ENCODE measurements at places on chromosomes 5 and 9.

DNA sequence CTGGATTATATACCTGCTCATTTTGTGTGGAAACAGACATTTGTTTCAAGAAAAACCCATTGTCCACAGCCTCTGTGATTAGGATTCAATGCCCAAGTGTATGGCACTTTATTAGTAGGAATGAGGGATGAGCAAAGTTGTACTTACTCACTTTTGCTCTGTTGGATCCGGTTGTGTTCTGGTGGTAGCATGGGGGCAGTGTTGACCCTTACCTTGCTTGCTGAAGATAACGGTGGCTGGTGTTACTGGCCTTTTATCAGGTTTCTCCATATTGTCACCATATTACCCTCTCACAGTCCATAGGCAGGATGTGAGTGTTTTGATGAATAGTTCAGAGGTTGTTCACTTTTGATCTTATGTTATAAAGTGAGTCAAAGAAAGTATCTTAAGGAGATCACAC is 42.7 kb upstream of the NUDT12 start:
- H3K27me3 ChIP-seq, result no peaks in the 10 kb centered on the region
- no peak for DNase-seq
- no peak overlapping the region for H3K4me3 ChIP-seq
- no peak overlapping the region for H3K27ac ChIP-seq
- no peaks in the 10 kb centered on the region for H3K4me1 ChIP-seq

DNA sequence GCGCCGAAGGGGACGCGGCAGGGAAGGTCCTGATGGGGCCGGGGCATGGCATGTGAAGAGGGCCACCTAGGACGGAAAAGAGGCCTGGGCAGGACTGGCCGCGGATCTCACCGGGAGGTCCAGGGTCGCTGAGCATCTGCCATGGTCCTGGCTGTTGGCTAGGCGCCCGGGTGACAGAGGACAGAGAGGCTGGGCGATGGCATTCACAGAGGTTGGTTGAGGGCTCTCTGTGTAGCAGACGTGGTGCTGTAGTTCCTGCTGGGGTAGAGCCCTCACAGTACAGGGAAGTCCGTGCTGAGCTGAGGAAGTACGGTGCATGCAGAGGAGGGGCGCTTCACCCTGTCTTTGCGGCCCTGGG is 427 bp downstream of the PCYOX1L start:
- H3K27me3 ChIP-seq, result no peaks in the 10 kb centered on the region
- DNase-seq, result peak; percentile 35
- peaks cover 47% of the 10 kb centered on the region for H3K36me3 ChIP-seq
- H3K4me3 ChIP-seq, result peak overlapping the region; percentile 84
- no peak overlapping the region for H3K27ac ChIP-seq

GRCh38 chr9:105243015-105243686 is 1.3 kb upstream of the SLC44A1 start:
- H3K27ac ChIP-seq, result no peak overlapping the region
- no peak for DNase-seq
- H3K36me3 ChIP-seq, result peaks cover 24% of the 10 kb centered on the region
- H3K27me3 ChIP-seq, result no peaks in the 10 kb centered on the region

DNA sequence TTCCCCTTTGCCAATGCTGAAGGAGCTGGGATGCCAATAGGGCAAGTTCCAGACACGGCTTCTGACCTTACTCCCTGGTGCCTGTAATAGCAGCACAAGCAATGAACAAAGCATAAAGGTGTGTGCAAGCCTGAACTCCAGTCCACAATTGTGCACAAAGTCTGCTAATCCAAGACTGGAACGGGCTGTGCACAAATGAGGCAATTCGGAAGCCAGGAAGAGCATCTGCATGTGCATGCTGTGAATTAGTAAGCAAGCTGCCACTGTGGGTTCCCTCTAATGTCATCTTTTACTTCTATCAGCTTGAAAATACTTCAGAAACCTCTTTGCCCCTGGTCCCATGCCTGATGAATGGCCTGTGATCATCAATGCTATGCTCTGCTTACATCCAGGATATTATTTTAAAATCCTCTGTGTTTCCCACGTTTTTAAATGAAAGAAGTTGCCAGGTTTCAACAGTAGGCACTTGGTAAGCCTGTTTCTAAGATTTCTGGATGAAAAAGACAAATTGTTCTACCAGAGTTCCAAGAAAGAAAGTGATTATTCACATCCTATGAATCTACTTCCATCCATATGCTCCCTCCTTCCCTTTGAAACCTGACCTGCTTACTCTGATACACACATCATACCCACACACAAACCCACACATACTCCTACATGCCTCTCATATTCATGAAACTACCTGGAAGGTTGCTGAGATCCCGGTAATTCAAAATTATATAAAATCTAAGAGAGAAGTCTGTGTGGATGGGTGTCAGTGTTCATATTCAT is 165.7 kb downstream of the KCTD16 start:
- no peak overlapping the region for H3K27ac ChIP-seq
- H3K4me1 ChIP-seq, result no peaks in the 10 kb centered on the region
- no peaks in the 10 kb centered on the region for H3K36me3 ChIP-seq
- DNase-seq, result no peak
- no peak overlapping the region for H3K4me3 ChIP-seq

- no peaks in the 10 kb centered on the region for H3K4me1 ChIP-seq
- no peak overlapping the region for H3K4me3 ChIP-seq
- H3K27ac ChIP-seq, result no peak overlapping the region
- no peak for DNase-seq
- H3K36me3 ChIP-seq, result no peaks in the 10 kb centered on the region
- H3K27me3 ChIP-seq, result no peaks in the 10 kb centered on the region
These were observed 178.0 kb downstream of the TLR4 start for GRCh38 chr9:117882171-117882570.

DNA sequence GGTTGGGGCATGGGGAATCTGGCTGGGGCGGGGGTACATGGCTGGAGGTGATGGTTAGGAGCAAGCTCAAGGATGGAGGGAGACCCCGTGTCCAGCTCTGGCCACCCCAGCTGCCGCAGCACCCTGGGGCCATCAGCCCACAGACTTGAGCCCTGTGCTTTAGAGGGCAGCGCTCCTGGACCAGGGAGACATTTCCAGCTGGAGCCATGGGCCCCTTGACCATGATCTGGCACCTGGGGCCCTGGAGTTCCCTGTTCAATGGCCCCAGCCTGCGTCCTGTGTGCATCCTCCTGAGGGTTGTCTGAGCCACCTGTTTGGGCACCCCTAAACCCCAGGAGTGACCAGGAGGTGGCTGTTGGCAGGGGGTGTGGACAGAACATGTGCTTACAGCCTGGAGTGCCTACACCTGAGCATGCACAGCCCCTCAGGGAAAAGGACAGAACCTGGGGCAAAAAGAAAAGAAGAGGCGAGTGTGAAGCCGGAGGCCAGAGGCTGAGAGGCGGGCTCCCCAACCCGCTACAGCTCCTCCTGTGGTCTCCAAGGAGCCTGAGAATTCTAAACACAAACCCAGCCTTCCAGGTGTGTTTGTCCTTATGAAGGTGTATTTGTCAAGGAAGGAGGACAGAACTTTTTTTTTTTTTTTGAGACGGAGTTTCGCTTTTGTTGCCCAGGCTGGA is 126.7 kb downstream of the C9orf50 start:
- peaks cover 63% of the 10 kb centered on the region for H3K4me1 ChIP-seq
- H3K4me3 ChIP-seq, result peak overlapping the region; percentile 73

DNA sequence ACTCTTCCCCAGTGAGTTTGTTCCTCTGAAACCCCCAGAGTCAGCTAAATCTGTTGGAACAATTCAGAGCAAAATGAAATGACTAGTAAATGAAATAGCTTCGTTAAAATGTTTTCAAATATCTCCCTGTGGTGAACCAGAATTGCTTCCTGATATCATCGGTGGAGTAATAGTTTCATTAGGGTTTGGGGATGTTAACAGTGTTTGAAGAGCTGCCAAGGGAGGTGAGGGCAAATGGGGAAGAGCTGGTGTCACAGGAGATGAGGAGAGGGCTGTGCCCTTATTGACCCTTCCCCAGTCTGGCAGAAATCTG is 4.3 kb upstream of the C7 start:
- peaks cover 7% of the 10 kb centered on the region for H3K4me1 ChIP-seq
- DNase-seq, result no peak
- no peak overlapping the region for H3K27ac ChIP-seq

- H3K27ac ChIP-seq, result peak overlapping the region; percentile 45
- no peak overlapping the region for H3K4me3 ChIP-seq
- H3K36me3 ChIP-seq, result no peaks in the 10 kb centered on the region
These were observed 568.1 kb upstream of the WWC1 start for GRCh38 chr5:167723254-167723871.

GRCh38 chr5:11383506-11384095 is 520.6 kb downstream of the CTNND2 start:
- no peaks in the 10 kb centered on the region for H3K27me3 ChIP-seq
- no peak overlapping the region for H3K4me3 ChIP-seq
- DNase-seq, result no peak
- no peaks in the 10 kb centered on the region for H3K4me1 ChIP-seq
- H3K27ac ChIP-seq, result no peak overlapping the region
- H3K36me3 ChIP-seq, result no peaks in the 10 kb centered on the region

DNA sequence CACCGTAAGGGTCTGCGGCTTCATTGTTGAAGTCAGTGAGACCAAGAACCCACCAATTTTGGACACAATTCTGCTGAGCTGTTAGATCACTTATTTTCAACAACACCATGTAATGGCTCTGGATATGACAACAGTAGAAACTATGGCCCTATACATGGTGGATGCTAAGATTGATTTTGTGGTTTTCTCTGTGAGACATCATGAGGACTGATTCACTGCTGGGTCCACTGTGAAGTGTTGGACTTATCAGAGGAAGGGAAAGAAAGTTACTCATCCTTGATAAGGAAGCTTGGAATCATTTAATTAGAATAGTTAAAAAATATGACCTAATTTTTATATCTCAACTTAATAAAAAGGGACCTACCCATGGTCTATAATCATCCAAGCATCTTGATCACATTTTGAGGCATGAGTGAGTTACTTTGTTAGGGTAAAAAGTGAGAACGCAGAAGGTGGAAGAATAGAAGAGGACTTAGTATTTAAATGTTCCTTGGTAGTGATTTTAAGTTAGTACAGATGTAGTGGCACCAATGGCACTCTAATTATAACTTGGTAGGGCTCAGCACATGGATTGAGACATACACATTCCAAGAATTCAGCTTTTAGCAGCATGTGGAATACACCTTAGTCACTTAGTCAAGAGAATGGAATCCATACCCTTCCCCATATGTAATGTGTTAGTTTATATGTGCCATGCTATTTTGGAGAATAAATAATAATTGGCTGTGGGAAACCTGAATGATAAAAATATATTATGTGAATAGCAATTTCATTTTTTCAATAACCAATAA is 123.5 kb upstream of the CD180 start:
- peaks cover 8% of the 10 kb centered on the region for H3K4me1 ChIP-seq
- no peak overlapping the region for H3K4me3 ChIP-seq
- no peak for DNase-seq
- H3K36me3 ChIP-seq, result no peaks in the 10 kb centered on the region
- H3K27me3 ChIP-seq, result no peaks in the 10 kb centered on the region
- no peak overlapping the region for H3K27ac ChIP-seq

- H3K27me3 ChIP-seq, result no peaks in the 10 kb centered on the region
- no peak overlapping the region for H3K4me3 ChIP-seq
- H3K36me3 ChIP-seq, result no peaks in the 10 kb centered on the region
- peaks cover 12% of the 10 kb centered on the region for H3K4me1 ChIP-seq
These were observed 187.0 kb downstream of the CARTPT start for GRCh38 chr5:71905834-71906711.

- peak; percentile 55 for DNase-seq
- H3K4me3 ChIP-seq, result peak overlapping the region; percentile 91
- peaks cover 28% of the 10 kb centered on the region for H3K36me3 ChIP-seq
- peaks cover 10% of the 10 kb centered on the region for H3K4me1 ChIP-seq
- peak overlapping the region; percentile 80 for H3K27ac ChIP-seq
These were observed 556 bp downstream of the PCDHGC3 start for GRCh38 chr5:141476132-141476911.

- no peak overlapping the region for H3K27ac ChIP-seq
- no peak overlapping the region for H3K4me3 ChIP-seq
- H3K27me3 ChIP-seq, result peaks cover 14% of the 10 kb centered on the region
- peaks cover 14% of the 10 kb centered on the region for H3K4me1 ChIP-seq
These were observed 64.7 kb downstream of the FGF1 start for GRCh38 chr5:142621227-142621626.

GRCh38 chr5:29370248-29370647 is 1823.2 kb upstream of the CDH6 start:
- no peak overlapping the region for H3K4me3 ChIP-seq
- no peaks in the 10 kb centered on the region for H3K27me3 ChIP-seq
- no peak overlapping the region for H3K27ac ChIP-seq

GRCh38 chr9:33467526-33467925 is 6.2 kb downstream of the NOL6 start:
- peaks cover 30% of the 10 kb centered on the region for H3K36me3 ChIP-seq
- no peak overlapping the region for H3K27ac ChIP-seq
- no peak for DNase-seq
- no peaks in the 10 kb centered on the region for H3K27me3 ChIP-seq
- H3K4me1 ChIP-seq, result peaks cover 9% of the 10 kb centered on the region

DNA sequence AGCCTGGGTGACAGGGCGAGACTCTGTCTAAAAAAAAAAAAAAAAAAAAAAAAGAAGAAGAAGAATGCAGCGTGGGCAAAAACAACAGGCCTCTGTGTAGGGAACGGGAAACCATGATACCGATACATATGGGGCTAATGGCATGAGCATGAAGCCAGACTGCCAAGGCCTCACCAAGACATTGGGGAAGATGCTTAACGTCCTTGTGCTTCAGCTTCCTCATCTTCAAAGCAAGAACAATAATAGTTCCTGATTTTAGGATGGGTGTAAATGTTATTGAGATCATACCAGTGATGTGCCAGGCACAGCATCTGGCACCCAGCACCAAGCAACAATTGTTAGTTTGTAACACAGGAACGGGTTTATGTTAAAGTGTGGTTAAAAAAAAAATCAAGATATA is 51.4 kb downstream of the NEURL1B start:
- H3K27ac ChIP-seq, result no peak overlapping the region
- no peak overlapping the region for H3K4me3 ChIP-seq
- no peaks in the 10 kb centered on the region for H3K27me3 ChIP-seq
- peaks cover 23% of the 10 kb centered on the region for H3K4me1 ChIP-seq

DNA sequence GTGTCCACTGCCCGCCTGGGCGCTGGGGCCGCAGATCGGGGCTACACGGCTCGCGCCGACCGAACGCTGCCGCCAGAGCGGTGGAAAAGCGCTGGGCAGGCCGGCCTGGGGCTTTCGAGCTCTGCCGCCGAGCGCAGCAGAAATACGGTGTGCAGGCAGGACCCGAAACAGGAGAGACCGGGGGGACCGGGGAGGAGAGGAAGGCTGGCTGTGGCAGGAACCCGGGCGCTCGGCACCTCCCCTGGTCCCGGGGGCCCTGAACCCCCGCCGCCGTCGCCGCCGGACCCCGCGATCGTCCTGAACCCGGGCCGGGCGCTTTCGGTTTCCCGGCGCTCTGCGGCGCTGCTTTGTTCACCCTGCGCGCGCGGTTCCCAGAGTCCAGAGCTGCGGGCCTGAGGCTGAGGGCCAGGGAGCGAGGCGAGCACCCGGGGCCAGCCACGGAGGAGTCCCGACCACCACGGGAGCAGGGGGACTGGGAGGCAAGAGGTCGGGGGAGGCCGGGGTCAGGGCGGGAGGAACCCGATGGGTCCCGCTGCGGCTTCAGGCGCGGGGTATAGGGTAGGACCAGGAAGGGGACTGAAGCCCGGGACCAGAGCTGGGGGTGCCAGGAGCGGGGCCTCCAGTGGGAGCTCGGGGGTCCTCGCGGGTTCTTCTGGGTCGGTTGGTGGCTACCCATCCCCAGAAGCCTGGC is 12.0 kb downstream of the IRX2 start:
- H3K27me3 ChIP-seq, result no peaks in the 10 kb centered on the region
- peaks cover 4% of the 10 kb centered on the region for H3K36me3 ChIP-seq
- H3K4me3 ChIP-seq, result no peak overlapping the region
- no peak overlapping the region for H3K27ac ChIP-seq
- H3K4me1 ChIP-seq, result no peaks in the 10 kb centered on the region

- peak; percentile 69 for DNase-seq
- peaks cover 11% of the 10 kb centered on the region for H3K36me3 ChIP-seq
These were observed 106.8 kb downstream of the PDE6A start for GRCh38 chr5:149837680-149838269.

Data from Calu3 (cell line).